M059J (cell line): ENCODE measurements at places on chromosomes 13 and 19. TPM values are rescaled to one million over a fixed set of nuclear protein-coding genes. Genes with fewer than 3 reads are reported as not detected.

GRCh38 chr13:101465877-101466276, 13.4 kb downstream of the ITGBL1 start:
- peak; percentile 58 for DNase-seq

DNA sequence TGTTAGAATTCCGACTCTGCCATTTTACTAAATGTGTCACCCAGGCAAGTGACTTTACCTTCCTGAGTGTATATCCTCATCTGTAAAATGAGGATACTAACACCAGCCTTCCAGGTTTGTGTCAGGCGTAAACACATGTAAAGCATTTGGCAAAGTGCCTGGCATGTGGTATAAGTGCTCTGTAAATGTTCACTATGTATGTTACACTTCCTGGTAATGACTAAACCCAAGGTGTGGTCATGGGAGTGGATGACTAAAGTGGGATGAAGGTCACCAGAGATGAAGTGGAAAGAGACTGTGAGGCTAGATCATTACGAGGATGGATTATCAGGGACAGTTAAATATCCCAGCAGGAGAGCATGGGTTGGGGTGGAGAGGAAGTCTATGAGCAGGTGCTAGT, 25.6 kb downstream of the DEDD2 start:
- peak; percentile 88 for DNase-seq

- DNase-seq = no peak
Observed at GRCh38 chr13:41788552-41788951, 172.4 kb downstream of the VWA8 start.

DNA sequence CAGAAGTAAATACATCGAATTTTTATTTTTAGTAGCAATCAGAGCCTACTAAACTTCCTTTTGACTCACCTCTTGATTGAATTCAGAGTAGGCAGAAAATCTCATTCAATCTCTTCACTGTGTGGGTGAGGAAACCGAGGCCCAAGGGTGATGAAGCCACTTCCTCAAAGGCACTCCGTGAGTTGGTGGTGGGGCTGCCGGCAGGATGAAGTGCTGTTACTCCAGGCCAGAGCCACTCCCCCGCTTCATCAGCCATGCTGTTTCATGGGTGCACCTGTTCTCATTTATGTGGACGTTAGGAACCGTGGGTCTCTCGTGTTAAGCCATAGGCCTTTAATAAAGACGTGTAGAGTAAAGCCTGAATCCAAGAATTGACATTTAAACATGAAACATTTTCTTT, 13.2 kb downstream of the ING1 start:
- no peak for DNase-seq

Gene PSMD8
- 342 and 489 TPM in 2 replicates for total RNA-seq

GRCh38 chr19:13729859-13730258, 34.5 kb upstream of the MRI1 start:
- peak; percentile 25 for DNase-seq

Gene TMEM238
- total RNA-seq = 1.1 and 1.2 TPM in 2 replicates

DNA sequence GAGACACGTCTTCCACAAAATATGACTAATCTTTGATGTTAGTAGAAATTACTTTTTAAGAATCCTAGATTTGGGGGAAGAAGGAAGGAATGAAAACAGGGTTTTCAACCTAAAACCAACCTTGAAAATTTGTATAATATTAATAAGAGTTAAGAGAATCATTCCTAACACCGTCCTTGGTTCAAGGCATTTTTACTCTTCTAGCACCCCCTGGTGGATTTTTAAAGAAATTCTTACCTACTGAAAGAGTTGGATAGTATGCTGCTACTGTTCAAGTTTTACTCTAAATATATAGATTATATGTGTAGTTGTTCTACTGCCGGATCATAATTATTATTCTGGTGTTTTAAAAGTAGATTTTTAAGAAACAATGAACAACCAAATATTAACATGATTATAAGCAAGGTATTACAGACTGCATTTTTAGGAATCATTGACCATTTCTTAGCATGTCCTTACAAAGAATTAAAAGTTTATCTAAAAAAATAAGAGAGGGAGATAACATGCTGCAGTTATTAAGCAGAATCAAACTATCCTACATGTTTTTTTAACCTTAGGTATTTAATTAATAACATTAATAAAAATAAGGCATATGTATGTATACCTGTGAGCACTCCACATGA, 7.4 kb upstream of the SLITRK6 start:
- peak; percentile 41 for DNase-seq

Gene TYROBP
- total RNA-seq = not detected in 2 replicates

Gene ISOC2
- total RNA-seq = 123 and 134 TPM in 2 replicates

DNA sequence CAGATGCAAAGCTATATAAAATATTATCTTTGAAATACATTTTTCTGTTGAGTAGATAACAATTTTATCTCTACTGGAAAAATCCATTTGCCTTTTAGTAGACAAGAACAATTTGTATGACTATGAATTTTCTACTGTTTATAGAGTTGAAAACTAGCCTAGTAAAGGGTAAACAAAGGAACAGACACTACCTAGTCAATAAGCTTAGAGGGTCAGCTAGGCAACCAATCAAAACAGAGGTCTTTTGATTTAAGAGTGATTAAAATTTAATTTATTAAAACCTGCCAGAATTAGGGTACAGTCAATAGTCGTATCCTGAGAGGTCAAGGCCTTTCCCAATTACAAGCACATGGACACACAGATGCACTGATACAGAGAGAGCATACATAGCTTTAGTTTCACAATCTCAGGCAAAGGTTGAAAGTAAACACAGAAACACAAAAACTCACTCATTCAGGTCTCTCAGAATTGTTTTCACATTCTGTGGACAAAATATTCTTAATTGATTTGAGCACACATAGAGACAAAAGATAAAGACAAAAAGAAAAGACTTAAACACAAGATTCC, 24.5 kb upstream of the GPC6 start:
- no peak for DNase-seq

GRCh38 chr19:13849991-13850909, 26.7 kb upstream of the NANOS3 start:
- DNase-seq = peak; percentile 74

Gene INAFM1
- 1.9 and 6.0 TPM in 2 replicates for total RNA-seq

DNA sequence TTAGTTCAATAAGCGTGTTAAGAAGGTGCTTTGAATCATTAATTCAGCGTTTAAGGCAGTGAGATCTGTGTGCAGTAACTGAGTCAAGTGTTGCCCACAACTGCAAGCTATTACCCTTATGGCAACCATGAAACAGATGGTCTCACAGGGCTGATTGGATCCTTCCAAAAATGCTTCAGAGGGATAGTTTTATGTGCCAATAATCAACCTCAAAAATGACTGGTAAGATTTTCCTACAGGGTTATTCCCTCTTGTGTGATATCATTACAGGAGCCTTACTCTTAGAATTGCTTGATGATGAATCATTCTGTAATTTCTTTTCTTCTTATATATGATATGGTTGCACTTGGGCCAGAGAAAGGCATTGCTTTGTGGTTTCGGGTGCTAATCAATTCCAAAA, 1299.2 kb upstream of the ATXN8OS start:
- no peak for DNase-seq

Gene AMER2
- total RNA-seq = not detected in 2 replicates

- DNase-seq = no peak
Observed at GRCh38 chr13:72145383-72145782, 278.4 kb upstream of the DACH1 start.

- peak; percentile 47 for DNase-seq
Observed at GRCh38 chr19:45467115-45467455, 711 bp upstream of the FOSB start.

Gene ZNF563
- 0.42 and 5.0 TPM in 2 replicates for total RNA-seq

- DNase-seq = no peak
Observed at GRCh38 chr13:114166381-114167131, 12.5 kb upstream of the CFAP97D2 start.

GRCh38 chr13:29454931-29455481, 140.5 kb downstream of the SLC7A1 start:
- DNase-seq = peak; percentile 87

Gene CNN1
- total RNA-seq = 30.5 and 31.4 TPM in 2 replicates

DNA sequence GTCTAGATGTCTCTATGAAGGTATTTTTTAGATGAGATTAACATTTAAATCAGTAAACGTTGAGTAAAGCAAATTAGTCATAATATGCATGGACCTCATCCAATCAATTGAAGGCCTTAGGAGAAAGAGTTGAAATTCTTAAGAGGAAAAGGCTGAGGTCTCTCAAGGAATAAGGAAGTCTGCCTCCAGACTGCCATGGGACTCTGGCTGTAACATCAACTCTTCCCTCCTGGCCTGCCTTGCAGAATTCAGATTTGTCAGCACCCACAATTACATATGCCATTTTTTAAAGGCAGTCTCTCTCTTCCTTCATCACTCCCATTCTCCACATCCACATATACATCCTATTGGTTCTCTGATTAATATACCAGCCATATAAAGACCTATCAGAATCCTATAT, 28.8 kb upstream of the INTS6 start:
- DNase-seq = no peak

DNA sequence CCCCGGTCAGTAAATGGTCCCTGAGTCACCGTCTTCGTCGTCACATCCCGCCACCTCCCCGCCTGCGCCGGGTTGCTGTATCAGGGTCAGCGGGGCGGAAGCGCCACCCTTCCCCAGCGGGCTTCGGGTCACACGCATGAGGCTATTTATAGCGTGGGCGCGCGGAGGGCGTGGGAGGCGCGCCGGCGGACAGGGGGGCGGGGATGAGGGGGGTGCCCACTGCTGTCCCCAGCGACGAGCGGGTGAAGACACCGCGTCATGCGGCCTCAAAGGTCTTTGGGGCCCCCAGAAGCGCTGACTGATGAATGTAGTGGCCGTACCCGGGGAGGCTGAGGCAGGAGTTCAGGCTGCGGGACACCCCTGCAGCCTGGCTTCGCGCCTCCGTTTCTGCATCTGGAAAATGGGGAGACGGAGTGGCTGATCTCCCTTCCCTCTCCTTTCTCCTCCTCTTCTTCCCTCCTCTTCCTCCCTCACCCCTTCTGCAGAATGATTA, 7.9 kb downstream of the UNC13A start:
- DNase-seq = peak; percentile 59

Gene ERICH4
- total RNA-seq = not detected in 2 replicates

- DNase-seq = peak; percentile 47
Observed at GRCh38 chr13:52405767-52406494, at the start of gene THSD1. THSD1 (minus strand) TSS chr13:52406172; CDS start chr13:52402600, 3,572 bp downstream.

DNA sequence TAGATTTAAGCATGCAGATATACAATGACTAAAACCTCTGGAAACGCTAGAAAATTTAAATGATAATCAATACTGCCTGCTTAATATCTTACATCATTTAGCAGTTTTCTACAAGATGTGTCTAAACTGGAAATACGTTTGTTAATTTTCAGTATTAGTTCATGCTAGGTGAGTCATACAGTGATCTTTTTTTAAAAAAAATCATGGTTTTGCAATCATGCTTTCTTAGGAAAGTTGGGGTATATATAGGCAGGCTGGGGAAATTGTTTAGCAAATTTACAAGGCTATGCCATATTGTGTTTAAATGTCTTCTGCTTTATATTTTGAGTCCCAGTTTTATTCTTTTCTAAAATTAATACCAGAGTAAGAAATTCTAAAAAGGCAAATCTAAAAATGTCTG, 245.4 kb upstream of the SPRY2 start:
- DNase-seq = no peak

GRCh38 chr13:98571955-98572662, 4.8 kb downstream of the STK24 start:
- DNase-seq = no peak

DNA sequence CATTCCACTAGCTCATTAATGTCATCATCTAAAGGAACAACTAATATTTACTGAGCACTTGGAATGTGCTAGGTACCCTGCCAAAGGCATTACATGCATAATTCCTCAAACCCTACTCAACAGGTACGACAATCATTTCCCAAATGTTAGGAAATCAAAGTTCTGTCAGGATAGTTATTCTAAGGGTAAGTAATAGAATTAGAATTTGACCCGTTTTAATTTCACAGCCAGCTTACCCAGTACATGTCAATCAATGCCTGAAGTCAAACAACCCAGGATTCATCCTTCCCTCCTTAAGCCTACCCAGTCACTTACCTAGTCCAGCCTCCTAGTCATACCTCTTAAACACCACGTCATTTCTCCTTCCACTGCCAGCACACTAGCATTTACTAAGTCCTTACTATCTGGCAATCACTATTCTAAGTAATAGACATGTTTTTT, 2.4 kb downstream of the LNX2 start:
- DNase-seq = no peak

- no peak for DNase-seq
Observed at GRCh38 chr13:110353339-110353977, 46.4 kb downstream of the COL4A2 start.

Gene KCNC3
- not detected in 2 replicates for total RNA-seq

DNA sequence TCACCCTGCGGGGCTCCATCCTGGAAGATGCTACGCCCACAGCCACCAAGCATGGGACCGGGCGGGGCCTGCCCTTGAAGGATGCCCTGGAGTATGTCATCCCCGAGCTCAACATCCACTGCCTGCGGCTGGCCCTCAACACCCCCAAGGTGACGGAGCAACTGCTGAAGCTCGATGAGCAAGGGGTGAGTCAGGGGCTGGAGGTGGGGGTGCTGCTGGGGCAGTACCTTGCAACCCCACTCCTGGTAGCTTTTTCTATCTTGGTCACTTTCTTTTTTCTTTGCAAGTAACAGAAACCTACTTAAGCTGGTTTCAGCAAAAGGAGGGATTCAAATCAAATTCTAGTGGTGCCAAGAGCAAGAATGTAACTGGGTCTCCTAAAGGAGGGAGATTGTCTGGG, 124.1 kb downstream of the DPF1 start:
- no peak for DNase-seq

Gene PSG3
- 0.64 and 0.84 TPM in 2 replicates for total RNA-seq

- DNase-seq = peak; percentile 3
Observed at GRCh38 chr19:34837262-34837661, 64.2 kb upstream of the ZNF599 start.

- no peak for DNase-seq
Observed at GRCh38 chr13:110774051-110774450, 60.6 kb downstream of the ING1 start.

Gene NLRP7
- total RNA-seq = not detected in 2 replicates

Gene BABAM1
- total RNA-seq = 121 and 122 TPM in 2 replicates

GRCh38 chr13:46380242-46380641, 6.8 kb downstream of the RUBCNL start:
- DNase-seq = no peak

- DNase-seq = no peak
Observed at GRCh38 chr19:10044390-10044789, 31.1 kb downstream of the RDH8 start.

- peak; percentile 87 for DNase-seq
Observed at GRCh38 chr13:33483471-33483870, 197.9 kb upstream of the STARD13 start.

DNA sequence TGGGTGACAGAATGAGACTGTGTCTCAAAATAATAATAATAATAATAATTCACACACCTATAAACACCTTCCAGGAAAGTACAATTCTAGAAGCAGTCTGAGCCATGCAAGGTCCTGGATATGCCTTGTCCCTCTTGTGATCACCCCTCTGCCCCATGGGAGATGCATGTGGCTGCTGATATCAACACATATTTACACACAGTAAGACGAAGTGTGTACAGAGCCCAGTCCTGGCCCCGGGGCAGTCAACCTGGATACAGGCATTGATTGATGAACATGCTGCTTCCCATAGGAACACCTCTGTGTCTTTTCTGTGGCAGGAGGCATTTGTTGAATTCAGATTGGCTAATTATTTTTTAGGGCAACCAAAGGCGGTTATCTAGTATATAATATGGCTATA, 3.2 kb downstream of the SULT2A1 start:
- DNase-seq = no peak

Gene LIN7B
- 9.7 and 17.1 TPM in 2 replicates for total RNA-seq
